ENCODE measurements at places on chromosomes 1 and 21.

- DNase-seq, result peak; percentile 94
These were observed at the start of gene CDK18 for GRCh38 chr1:205504311-205505075. Gene CDK18, plus strand, starts transcription at chr1:205504669. Its CDS starts 18,499 bp downstream, at chr1:205523168.

DNA sequence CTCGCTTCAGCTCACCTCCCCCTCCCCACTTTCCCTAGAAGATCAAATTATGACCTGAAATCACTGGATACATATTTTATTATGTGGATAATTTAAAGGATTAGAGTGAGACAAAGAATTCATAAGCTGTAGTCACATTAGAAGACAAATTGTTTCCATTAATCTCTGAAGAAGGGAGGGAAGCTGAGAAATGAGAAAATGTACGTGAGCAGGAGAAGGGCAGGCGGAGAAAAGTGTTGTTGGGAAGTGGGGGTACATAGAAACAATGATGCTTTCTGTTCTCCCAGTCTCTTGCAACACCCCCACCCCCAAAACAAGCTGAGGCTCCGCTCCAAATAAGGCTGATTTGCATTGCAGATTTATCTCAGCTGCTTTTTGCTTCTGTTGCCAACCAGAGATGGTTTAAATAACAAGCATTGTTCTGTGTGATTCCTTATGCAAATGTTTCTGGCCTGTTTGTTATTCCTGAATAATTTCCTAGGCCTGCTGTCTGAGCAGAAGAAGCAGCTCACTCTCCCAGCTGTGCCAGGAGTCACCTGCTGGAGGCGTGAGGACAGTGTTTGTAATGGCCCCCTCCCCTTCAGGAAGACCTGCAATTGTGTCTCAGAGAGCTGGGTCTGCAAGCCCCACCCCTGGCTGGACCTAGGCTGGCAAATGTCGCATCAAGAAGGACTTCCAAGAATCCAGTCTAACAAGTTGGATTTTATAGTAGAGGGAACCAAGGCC, 121.8 kb upstream of the TNR start:
- no peak for DNase-seq

GRCh38 chr1:117646007-117646811, 40.4 kb downstream of the TENT5C start:
- DNase-seq, result no peak

GRCh38 chr1:209080170-209080781, 503.2 kb upstream of the CAMK1G start:
- no peak for DNase-seq

DNA sequence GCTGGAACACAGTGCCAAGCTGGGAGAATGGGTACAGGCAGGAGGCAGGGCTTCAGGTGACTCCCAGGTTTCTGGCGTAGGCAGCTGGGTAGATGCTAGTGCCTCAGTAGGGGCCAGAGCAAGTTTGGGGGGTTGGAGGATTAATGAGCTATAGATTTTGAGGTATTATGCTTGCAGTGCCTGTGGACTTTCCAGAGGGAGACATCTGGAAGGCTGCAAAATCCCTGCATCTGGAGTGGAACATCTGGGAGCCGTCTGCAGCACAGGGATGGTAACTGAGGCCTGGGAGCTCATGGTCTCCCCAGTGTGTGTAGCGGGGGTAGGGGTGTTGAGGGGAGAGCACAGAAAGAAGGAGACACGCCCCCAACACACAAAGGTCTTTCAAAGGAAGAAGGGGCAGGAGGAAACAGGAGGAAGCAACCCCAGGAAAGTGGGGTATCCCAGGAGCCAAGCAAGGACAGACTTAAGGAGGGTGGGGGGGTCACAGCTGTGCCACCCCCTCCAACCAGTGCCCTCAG, 2.2 kb upstream of the PDZK1IP1 start:
- no peak for DNase-seq

- no peak for DNase-seq
These were observed 73.2 kb upstream of the CYP2J2 start for GRCh38 chr1:59999746-60000145.

DNA sequence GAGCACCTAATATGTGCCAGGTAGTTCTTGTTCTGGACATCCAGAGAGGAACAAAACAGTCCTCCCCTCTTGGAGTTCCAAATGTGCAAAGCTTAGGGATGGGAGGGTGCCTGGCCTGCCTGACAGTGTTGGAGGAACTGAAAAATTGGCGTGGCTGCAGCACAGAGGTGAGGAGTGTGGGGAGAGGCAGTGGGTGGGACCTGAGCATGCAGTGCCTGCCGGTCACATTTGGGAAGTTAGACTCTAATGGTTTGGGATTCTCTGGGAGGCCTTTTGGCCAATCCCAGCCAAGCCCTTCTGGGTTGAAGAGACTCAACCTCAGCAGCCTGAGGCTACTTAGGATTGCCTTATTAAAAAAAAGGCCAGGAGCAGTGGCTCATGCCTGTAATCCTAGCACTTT, 2.3 kb upstream of the TCEA3 start:
- DNase-seq, result no peak

DNA sequence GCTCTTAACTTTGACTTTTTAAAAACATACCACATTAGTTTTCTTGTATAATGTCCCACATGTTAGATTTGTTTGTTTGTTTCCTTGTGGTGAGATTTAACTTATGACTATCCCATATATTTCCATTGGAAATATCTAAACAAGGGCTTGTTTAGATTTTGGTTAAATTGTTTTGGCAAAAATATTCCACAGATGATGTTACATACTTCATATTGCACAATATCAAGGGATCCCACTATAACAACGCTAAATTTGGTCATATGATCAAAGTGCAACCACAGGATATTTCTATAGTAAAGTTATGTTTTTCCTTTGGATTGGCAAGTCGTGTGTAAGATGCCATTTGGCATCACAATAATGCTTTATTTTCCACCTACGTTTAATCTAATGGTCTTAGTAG, 396.7 kb downstream of the TGFB2 start:
- no peak for DNase-seq

DNA sequence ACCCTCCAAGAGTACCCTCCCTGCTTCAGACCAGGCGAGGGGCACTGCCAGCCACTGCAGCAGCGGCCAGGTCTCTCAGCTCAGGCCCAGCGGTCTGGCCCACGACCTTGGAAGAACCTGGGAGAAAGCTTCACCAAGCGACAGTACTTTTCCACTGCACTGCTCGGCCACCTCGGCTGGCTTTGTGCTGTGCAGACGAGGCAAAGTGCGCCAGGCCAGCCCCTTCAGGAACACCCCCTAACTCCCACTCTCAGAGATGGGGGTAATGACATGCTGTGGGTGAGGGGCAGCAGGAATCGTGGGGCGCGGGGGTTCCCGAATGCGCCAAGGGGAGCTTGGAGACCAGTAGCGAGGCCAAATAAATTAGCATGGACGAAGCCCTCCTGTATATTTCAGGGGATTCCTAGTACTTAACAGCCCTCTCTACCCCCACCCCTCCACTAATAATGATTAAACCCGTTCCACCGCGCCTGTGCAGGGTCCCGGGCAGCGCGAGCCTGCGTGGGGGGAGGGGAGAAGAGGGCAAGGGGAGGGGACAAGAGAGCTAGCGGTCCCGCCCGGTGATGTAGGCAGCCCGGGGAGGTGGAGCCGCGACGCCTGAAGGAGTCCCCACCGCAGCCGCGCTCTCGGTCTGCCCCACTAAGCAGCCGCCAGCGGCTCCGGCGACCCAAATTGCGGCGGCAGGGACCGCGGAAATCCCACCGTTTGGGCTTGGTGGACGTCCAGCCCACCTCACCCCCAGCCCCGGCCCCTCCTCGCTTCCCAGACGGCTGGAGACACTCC, at the start of gene FAM43B:
TSS of gene FAM43B (plus strand) at position 629 of the 783 bp plus-strand sequence. CDS start 401 bp downstream, outside the sequence.
- peak; percentile 12 for DNase-seq

- DNase-seq, result no peak
These were observed 20.9 kb downstream of the NTMT2 start for GRCh38 chr1:170166518-170167180.

DNA sequence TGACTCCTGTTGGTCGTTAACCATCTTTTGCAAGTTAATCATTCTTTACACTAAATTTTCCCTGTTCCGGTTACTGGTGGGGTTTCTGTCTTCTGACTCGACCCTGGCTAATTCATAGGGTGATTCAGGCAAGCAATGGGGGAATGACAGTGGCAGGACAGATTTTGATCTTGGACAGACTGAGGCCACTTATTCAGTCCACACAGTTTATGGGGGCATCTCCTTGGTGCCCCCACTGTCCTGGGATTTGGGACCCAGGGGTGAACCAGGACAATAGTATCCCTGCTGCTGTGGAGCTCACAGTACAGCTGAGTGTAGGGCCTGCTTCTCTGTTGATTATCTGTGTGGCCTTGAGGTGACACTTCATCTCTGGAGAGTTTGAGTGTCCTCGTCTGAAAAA, 540.4 kb downstream of the MATN1 start:
- no peak for DNase-seq

- DNase-seq, result no peak
These were observed 62.6 kb upstream of the COL6A1 start for GRCh38 chr21:45918835-45919447.

DNA sequence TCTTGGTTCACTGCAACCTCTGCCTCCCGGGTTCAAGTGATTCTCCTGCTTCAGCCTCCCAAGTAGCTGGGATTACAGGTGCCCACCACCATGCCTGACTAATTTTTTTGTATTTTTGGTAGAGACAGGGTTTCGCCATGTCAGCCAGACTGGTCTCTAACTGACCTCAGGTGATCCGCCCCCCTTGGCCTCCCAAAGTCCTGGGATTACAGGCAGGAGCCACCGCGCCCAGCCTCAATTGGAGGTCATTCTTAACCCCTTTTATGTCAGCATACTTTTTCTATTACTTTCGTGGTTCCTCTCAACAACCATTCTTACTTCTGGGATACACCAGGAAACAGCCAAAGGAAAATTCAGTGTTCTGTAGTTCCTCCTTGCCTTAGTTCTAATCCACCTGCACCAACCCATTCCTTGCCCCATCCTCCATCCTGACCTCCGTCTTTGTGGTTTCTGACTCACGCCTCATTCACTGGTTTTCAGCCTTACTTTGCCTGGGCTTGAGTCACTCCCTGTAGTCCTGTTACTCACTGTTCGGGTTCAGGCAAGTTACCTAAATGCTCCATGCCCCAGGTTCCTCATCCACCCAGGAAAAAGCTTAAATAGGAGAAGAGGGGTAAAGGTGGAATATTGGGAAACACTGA, 12.9 kb upstream of the BCL10 start:
- no peak for DNase-seq

- DNase-seq, result no peak
These were observed 188.0 kb upstream of the C21orf91 start for GRCh38 chr21:18007121-18007520.

GRCh38 chr1:242197907-242198820, 199.3 kb upstream of the MAP1LC3C start:
- no peak for DNase-seq

GRCh38 chr1:7263021-7263960, 478.0 kb downstream of the CAMTA1 start:
- no peak for DNase-seq

DNA sequence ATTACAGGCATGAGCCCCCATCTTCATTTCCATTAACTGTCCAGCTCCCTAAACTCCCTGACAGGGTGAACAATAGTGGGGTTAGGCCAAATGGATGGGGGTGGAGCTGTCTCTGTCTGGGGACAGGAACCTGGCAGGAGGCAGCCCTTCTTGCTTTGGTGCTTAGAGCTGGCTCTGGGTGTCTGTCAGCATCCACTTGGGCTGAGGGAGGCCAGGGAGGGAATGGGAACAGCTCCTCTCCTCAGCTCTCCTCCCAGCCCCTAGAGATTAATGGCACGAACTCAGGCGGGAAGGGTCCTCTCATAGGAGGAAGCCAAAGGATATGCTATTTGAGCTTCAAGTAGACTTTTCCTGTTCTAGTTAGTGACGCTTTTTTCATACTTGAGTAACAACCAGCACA, 11.1 kb upstream of the ETV3L start:
- DNase-seq, result no peak

DNA sequence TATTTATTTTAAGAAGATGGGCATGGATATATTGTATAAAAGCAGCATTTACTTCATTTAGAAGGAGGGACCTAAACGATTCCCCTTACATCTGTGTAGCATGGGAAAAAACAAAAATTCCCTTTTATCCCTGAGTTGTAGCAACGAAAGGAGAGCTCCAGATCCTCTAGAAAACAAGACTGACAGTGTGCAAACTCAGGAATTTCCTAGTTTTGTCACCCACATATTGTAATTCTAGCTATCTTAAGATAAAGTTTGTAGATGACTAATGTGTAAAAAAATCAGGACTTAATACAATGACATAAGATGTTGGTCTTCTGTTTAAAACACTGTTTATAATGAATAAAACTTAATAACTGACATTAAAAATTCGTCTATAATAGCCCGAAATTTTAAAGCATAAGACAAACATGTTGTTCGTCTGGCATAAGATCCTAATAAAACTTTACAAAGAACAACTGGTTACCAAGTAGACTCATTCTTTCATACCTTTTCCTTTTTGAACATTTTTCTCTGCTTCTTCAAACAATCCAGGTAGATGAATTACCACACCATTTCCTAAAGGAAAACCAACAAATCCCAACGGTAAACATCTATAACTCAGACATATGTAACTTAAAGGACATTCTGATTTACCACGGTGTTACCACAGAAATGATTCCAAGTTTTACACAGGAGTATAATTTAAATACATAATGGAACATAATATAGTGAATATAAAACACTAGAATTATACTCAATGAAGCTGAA, 15.2 kb downstream of the ADSS2 start:
- no peak for DNase-seq

DNA sequence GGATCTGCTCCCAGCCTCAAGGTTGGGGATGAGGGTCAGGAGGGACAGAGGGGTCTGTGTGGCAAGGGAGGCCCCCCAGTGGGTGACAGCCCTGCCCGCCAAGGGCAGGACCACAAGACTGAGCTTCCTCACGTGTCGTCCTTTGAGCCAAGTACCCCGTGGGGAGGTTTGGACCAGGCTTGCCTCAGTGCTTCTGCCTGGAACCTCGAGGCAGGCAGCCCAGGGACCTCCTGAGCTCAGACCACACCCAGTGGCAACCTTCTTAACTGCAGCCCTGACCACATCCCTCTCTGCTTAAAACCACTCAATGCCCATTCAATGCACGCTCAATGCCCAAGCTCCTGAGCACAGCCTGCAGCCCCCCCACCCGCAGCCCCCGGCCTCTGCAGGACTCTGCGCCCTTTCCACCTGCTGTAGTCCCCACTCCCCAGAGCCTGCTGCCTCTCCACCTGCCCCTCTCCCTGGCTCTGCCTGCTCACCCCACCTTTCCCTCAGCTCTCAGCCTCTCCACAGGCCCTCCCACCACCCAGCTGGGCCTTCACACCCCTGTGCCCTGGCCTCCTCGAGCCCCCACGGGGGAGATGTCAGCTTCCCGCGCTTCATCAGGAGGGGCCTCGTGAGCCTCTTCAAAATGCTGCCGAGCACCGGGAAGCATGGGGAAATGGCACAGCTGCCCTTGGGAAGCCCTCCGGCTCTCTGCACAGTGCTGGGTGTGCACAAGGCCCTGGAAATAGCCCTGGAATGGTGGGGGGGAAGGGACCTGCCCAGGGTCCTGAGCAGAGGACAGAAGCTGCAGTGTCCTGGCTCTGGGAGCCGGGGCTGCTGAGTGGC, 129.3 kb upstream of the VAMP3 start:
- DNase-seq, result no peak

GRCh38 chr1:180204231-180204630, 25.8 kb upstream of the LHX4 start:
- no peak for DNase-seq

DNA sequence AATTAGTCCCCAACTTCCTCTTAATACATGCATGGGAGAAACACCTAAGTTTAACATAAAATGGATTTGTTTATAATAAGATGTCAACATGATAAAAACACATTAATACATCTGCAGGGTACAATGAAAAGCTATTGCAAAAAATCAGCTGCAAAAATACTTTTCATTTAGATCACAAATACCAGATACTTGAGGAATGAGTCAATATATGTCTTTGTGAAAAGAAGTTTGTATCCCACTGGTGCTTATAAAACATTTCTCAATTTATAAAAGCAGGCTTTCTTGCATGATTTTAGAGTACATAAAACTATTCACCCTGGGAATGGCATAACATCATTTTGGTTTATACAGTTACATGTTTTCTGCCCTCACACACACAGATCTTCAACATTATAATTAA, 18.6 kb upstream of the PRKAA2 start:
- no peak for DNase-seq

Data from NCI-H1436 (cell line).